NCI-H1105 (cell line): ENCODE measurements at places on chromosomes 6 and 20.

DNA sequence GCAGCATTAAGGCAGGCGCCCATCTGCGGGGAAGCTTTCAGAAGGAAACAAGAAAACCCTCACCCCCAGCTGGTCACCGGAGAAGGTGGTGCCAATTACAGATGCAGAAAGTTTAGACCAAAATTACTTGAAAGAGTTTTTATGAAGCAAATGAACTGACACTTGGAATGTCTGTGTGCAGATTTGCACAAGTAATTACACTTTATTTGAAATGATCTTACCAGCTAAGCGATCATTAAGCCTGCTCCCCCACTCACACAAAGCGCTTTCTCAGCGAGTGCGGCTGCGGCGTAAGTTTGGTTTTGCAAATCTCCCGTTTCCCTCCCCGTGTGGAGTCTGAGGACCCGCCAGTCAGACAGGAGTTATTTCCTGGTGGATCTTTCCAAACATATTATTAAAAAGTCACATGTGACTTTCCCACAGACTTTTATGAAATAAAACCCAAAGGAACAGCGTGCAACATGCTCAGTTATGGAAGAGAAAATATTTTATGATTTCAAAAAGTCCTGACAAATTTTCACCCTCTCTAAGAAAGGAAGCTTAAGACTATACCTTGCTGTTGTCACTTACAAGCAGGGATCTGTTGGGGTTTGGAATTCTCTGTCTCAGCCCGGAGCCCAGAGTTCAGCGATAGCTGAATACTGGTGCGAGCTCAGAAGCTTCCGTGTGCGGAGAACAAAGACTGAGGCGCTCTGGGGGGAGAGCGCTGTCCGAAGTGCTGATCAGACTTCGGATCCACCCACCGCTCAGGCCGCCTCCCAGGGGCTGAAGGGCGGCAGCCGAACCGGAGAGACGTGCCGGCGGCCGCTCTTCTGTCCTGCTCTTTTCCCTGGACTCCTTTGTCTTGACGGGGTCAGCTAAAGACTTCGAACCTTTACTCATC, 2.7 kb upstream of the MYT1 start:
- DNase-seq = no peak

- DNase-seq = no peak
Observed at GRCh38 chr6:16158943-16159557, 30.2 kb downstream of the MYLIP start.

DNA sequence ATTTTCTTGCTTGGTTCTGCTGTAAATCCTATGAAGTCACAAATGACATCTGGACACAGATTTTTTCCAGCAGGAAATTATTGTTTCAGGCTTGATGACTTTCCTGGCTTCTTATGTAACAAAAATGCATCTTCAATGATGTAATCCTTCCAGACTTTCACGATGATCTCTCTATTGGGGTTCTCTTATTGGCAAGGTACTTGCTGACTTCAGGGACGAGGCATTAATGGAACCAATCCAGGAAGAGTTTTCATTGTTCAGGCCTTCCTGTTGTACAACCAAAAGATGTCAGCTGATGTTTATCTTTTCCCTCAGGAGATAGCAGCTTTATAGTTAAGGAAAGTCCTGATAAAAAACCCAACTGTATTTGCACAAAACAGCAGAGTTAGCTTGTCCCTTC, 118.5 kb upstream of the MMS22L start:
- no peak for DNase-seq

DNA sequence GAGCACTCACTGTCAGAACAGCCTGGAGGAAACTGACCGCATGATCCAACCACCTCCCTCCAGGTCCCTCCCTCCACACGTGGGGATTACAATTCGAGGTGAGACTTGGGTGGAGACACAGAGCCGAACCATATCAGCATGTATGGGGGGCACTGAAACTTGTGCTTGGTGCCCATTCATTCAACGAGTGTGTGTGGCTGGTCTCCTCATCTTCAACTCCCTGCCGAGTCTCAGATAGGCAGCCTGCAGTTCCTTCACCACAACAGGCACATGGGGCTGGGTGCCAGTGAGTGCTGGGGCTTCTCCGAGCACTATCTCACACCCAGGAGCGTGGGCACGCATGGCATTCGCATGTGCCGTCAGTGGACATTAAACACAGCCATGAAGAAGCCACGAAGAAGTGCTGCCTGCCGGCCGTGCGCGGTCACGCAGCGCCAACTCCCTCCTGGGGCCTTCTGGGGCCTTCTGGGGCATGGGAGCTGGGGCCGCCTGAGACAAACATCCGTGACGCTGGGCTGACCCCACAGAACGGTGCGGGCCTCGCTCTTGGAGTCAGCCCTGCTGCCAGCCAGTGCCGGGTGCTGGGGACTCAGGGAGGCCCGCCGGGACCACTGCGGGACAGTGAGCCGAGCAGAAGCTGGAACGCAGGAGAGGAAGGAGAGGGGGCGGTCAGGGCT, 714 bp upstream of the RTEL1 start:
- DNase-seq = no peak

DNA sequence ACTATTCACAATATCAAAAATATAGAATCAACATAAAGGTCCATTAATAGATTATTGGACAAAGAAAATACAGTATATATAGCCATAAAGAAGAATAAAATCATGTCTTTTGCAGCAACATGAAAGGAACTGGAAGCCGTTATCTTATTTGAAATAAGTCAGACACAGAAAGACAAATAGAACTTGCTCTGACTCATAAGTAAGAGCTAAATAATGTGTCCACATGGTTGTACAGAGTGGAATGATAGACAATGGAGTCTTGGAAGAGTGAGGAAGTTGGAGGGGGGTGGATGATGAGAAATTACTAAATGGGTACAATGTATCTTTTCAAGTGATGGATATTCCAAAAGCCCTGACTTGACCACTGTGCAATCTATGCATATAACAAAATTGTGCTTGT, 613.5 kb downstream of the PHF3 start:
- DNase-seq = no peak

GRCh38 chr6:78746457-78746856, 120.9 kb upstream of the IRAK1BP1 start:
- no peak for DNase-seq

DNA sequence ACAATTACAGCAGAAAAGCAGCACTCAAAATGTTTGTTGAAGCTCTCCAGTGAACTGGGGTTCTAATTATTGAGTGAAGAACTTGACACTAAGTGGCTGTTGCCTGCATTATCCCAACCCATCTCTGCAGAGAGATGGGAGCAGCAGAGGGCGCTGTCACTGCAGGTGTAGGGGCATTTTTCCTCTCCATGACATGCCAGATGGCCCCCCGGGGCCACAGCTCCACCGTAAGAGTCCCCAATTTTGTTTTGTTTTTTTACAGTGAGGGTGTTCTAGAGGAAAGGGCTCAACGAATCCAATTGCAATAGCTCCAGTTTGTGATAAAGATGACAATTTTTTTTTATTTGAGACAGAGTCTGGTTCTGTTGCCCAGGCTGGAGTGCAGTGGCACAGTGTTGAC, 1.9 kb upstream of the FUCA2 start:
- DNase-seq = peak; percentile 12

DNA sequence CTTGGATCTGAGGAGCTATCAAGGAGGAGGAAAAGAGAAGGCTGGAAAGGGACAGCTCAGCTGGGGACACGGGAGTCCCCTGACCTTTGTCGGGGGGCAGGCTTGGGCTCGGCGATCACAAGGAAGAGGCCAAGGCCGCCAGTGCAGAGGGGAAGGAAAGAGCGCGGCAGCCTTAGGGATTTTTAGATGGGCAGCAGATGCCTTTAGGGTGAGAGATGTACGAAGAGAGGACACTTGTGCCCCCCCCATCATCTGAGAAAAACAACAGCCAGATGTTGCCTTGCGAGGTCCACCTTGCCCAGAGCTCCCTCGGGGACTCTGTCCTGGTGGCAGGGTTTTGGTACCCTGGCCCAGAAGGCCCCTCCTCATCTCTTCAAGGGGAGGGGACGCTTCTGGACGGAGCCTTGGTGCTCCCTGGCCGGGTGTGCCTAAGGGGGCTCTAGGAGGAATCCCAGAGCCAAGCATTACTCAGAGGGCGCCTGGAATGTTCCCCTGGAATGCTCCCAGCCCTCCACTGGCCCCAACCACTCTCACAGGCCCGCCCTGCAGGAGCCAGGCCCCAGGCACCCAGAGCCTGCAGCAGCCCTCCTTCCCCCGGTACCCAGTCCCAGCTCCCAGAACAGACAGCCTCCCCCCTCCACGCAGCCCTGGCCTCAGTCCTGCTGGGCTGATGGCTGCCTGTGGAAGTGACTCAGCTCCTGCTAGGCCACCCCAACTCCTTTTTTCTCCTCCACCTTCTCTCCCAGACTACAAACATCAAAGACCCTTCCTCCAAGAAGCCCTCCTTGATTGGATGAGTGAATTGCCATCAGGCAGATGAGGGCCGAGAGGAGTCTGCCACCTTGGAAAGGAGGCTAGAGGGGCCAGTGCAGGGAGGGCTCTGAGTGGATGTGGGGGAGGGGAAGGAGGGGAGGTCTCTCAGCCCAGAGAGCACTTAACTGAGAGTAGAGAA, 1.8 kb downstream of the ADAM33 start:
- DNase-seq = no peak

DNA sequence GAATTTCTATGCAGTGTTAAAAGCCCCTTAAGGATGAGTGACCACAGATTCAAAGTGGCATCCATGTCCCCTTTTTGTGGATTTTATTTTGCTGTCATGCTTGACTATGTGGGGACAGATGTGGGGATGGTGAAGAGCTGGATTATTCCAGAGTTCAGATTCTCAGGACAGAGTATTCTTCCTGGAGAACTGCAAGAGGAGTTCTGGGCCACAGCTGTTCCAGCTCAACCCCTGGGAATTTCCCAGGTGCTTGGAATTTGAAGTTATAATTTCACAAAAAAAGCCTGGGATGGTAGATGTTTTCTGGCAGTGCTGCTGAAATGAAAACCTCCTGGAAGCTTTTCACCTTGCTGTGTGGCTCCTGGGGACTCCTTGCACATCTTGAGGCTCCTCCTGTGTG, 671.8 kb upstream of the MARCKS start:
- no peak for DNase-seq

- no peak for DNase-seq
Observed at GRCh38 chr6:25670793-25671513, 18.9 kb downstream of the SCGN start.
